Cortex of kidney (tissue), 1 donor: ENCODE measurements at places on chromosomes 5 and 9.

GRCh38 chr5:168979135-168979534 is 321.8 kb downstream of the SLIT3 start:
- no peak for DNase-seq

GRCh38 chr5:72248410-72248981 is 71.5 kb downstream of the MRPS27 start:
- no peak for DNase-seq

- no peak for DNase-seq
These were observed 7.0 kb downstream of the CENPP start for GRCh38 chr9:92332577-92333281.

- no peak for DNase-seq
These were observed 57.9 kb downstream of the ABHD17B start for GRCh38 chr9:71853084-71853483.

DNA sequence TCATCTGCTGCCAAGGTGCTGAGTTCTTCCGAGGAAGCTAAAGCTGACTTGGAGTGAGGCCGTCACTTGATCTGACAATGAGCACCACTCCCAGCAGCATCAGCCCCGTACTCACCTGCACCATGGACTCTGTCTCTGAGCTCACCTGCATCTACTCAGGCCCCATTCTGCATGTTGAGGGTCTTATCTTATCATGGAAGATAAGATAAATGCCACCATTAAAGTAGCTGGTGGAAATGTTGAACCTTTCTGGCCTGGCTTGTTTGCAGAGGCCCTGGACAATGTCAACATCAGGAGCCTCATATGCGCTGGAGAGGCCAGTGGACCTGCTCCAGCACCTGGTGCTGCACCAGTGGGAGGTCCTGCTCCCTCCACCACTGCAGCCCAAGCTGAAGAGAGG is 35.0 kb upstream of the HMGCS1 start:
- no peak for DNase-seq
